ENCODE measurements at places on chromosomes 1 and 21. TPM values are rescaled to one million over a fixed set of nuclear protein-coding genes. Genes with fewer than 3 reads are reported as not detected.

DNA sequence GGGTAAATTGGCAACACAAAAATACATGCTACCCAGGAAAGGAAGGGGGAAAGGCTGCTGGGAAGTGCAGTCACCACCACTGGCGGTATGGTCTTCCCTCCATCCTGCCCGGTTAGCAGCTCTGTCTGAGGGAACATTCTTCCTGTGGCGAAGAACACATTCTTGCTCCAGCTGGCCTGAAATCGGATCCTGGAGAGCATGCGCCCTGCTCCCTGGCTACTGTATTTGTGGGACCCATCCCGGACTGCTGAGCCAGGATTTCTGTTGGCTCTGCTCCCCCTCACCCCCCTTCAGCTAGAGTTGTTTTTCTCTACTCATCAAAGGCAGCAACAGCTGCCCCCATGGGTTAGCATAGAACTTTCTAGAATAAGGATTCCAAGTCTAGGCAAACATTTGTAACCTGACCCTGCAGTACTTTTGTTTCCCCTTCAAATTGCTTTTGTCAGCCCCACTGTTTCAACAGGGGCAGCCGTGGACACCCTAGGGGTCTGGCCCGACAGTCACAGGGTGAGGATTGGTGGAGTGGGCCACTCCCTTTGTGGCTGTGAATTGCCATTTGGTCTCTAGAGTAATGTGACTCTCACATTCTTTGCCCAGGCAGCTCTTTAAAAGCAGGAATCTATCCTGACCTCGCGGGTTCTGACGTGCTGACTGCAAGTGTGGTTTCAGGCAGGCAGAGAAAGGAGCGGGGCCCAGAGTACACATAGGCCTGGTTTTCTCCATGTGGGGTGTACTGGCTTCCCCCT, 157.7 kb downstream of the TOMM20 start:
- H3K36me3 ChIP-seq, result peaks cover 8% of the 10 kb centered on the region
- H3K4me1 ChIP-seq, result peaks cover 66% of the 10 kb centered on the region
- DNase-seq, result peak; percentile 88

DNA sequence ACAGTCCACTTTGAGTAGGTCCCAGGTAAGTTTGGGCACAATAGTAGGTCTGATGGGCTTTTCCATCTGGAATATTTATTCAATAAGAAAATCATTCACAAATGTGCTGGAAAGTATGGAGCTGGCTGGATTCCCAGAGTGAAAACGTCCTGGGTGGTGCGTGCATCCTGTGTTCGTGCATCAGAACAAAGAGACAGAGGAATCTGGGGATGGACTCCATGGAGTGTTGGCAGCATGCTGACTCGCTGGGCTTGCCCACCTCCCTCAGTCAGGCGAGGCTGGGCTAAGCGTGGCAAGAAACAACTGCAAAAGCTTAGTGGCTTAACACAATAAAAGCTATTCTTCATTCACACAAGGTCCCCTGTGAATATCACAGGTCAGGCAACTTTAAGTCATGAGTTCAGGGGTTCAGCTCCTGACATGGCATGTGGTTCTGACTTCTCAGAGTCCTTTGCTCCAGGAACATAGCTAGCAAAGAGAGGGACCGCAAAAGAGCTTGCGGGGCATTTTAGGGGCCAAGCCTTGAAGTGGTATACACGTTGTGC, 151.6 kb upstream of the ZNF644 start:
- H3K27me3 ChIP-seq, result peaks cover 4% of the 10 kb centered on the region
- H3K4me3 ChIP-seq, result no peak overlapping the region
- no peak for DNase-seq

DNA sequence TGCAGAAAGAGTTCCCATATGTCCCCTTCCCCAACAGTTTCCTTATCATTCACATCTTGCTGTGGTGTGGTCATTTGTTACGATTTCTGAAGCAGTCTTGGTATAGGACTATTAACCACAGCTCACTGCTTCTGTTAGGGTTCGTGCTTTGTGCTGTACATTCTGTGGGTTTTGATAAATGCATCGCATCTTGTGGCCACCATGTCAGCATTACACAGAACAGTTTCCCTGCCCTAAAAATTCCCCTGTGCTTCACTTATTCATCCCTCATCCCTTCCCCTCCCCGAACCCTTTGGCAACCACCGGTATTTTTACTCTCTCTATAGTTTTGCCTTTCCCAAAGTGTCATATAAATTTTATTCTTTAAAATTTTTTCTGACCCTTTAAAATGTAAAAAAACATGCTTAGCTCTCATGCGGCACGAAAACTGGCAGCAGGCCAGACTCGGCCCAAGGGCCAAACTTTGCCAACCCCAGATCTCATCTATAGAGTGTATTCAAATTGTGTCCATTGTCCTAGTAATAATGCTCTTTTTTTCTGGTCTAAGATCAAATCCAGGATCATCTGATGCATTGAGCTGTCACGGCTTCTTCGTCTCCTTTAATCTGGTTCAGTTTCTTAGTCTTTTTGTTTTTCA, 78.2 kb downstream of the SIM2 start:
- H3K4me1 ChIP-seq, result peaks cover 11% of the 10 kb centered on the region
- no peaks in the 10 kb centered on the region for H3K36me3 ChIP-seq
- DNase-seq, result no peak
- H3K27ac ChIP-seq, result no peak overlapping the region

GRCh38 chr1:29784276-29785136, 548.2 kb downstream of the PTPRU start:
- no peaks in the 10 kb centered on the region for H3K4me1 ChIP-seq
- H3K36me3 ChIP-seq, result no peaks in the 10 kb centered on the region
- H3K27me3 ChIP-seq, result peaks cover 5% of the 10 kb centered on the region
- no peak overlapping the region for H3K4me3 ChIP-seq

BEND5 gene
- total RNA-seq, result not detected

Measured in HFFc6 (cell line).